ENCODE measurements at places on chromosomes 6 and 20.

GRCh38 chr6:130752267-130752666 lies 74.9 kb upstream of the SMLR1 start:
- no peak for DNase-seq

GRCh38 chr20:24059174-24059573 lies 70.6 kb upstream of the GGTLC1 start:
- no peak for DNase-seq

DNA sequence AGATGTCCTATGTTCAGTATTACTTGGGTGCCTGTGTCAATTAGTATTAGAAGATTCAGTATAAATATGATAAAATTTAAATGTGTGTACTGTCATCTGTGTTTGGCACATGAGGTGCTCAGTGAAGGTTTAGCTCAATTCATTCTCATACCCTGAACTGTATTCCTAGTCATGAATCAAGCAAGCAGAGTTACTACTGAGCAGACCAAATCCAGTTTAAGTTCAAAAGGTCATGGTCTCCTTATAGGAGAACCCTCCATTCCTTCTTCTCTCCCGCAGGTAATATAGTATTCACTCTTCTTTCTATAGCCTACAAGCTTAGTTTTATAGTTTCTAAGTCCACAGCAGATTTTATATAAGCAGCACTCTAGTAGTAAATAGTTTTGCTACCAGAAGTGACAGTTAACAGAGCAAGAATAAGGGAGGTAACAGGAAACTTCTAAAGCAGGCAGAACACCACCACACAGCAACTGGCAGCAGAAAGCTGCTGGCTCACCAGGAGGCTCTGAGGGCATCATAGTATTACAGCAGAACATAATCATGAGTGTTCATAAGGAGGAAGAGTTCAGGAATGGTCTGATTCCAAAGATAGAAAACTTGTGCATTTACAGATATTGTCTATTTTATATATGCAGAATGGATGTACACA lies 133.2 kb downstream of the SLC16A10 start:
- DNase-seq: no peak

GRCh38 chr6:27669295-27669623 lies 196.4 kb upstream of the ZNF184 start:
- no peak for DNase-seq

All from GM12864 (cell line).